ENCODE measurements at places on chromosomes 2 and 18.
A peak's percentile ranks its signal among the peaks of the same experiment; 100 is the strongest.

DNA sequence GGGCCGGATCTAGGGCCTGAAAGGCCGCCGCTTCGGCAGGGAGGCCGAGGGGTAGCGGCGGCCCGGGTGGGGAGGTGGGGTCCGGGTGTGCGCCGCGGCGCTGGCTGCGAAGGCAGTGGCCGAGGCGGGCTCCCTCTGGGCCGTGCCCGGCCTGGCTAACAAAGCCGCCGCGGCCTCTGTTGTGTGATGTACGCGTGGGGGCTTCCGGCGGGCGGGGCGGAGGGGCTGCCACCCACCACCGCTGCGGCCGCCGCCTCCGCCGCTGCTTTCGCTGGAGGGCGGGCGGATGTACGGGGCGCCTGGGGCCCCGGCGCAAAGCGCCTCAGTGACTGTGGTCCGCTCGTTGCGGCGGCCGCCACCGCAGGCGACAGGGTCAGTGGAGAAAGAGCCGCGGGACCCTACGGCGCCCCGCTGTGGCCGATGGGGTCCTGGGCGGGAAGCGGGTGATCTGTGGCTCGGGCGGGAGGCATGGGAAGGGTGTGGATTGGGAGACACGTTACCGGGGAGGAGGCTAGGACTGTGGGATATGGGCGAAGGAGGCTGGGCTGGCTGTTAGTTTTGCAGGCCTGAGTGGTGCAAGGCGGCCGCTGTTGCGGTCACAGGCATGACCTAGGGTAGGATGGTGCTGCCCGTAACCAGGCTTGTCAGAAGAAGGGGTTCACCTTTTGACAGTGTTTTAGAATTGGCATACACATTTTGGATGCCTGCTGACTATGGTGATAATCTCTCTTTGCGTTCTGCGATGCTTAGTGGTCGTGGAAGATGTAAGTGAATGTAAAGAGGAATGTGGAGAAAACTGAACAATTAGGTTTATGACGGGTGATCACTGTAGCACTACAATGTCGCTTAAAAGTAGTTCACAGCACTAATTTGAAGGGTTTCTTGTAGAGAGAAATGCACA is 662 bp downstream of the BZW1 start:
- peak; percentile 63 for DNase-seq

DNA sequence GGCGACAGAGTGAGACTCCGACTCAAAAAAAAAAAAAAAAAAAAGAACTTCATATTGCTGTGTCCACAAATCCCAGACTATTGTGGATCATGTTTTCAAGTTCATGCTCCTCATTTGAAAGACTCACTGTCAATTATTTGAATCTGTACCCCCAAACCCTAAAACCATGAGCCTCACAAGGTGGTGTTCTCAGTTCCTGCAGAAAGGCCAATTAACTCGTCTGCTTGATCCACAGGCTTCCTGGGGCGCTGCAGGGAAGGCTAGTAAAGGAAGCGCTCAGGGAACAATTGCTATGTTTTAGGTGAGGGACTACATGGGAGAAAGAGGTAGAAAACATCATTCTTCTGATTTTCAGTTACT is 396.8 kb upstream of the NETO1 start:
- DNase-seq = no peak

GRCh38 chr2:26455670-26456439 is 22.1 kb downstream of the OTOF start:
- no peak for DNase-seq

GRCh38 chr18:42182728-42183700 is 228.0 kb downstream of the PIK3C3 start:
- peak; percentile 34 for DNase-seq

- no peak for DNase-seq
These were observed 16.2 kb downstream of the FZD7 start for GRCh38 chr2:202049840-202050239.

DNA sequence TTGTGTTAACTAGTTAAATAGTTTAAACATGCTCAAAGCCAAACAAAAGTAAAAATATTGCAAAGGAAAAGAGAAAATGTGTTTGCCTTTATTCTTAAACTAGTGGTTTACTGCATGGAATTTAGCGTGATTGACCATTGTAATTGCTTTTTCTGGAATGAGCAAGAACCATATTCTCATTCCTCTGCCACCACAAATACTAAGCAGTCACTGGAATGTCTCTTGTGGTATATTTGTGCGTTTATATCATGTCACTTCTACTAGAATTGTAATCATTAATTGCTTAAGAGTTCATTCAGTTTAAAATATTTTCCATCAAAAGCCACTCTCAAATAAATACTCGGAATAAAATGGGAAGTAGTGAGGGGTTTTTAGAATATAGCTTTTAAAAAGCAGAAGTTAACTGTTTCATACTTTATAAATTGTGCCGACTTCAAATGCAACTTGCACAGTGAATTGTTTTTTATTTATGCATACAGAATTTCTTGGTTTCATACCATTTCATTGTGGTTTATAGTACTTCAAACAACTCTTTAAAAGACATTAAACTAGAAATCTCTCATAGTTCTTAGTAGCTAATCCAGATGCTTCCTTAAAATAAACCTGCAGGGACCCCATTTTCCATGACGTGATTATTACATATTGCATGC is 288.1 kb downstream of the EPHA4 start:
- DNase-seq = peak; percentile 87

GRCh38 chr2:215264374-215264773 is 47.5 kb upstream of the ATIC start:
- no peak for DNase-seq

DNA sequence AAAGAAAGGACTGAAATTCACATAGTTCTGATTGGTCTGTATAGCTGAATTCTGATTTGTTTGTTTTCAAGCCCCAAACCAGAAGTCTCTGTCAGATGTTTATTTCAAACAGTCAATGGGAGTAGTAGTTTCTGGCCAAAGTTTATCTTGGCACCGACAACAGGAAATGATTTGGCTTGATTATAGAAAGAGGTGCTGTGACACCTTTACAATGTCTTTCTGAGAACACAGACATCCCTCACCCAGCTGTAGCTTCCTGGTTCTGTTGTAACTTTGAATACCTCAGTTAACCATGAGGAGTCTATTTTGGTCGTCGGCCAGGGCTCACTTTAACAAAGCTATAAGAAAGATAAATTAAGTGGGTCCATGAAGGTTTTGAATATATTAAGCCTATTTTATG is 545.0 kb upstream of the ZNF804A start:
- no peak for DNase-seq

GRCh38 chr2:178615969-178616368 is 135.7 kb downstream of the PLEKHA3 start:
- no peak for DNase-seq

DNA sequence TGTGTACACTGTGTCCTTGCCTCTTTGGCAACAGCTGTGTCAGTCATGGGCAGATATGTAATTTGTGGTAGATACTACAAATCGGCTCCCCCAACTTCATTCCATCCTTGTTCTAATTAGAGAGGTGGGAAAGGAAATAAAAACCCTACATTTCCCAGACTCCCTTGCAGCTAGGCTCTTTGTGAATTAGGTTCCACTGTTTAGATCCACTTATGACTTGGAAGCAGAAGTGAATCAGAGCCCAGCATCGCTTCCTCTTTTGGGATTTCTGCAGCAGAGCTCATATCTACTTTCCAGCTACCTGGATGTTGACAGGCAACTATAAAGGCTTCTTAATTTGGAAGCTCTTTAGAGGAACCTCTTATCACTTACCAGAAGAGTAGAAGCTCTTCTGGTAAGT is 34.1 kb upstream of the NARS1 start:
- no peak for DNase-seq

GRCh38 chr2:152693033-152693432 is 24.2 kb downstream of the PRPF40A start:
- DNase-seq = no peak

DNA sequence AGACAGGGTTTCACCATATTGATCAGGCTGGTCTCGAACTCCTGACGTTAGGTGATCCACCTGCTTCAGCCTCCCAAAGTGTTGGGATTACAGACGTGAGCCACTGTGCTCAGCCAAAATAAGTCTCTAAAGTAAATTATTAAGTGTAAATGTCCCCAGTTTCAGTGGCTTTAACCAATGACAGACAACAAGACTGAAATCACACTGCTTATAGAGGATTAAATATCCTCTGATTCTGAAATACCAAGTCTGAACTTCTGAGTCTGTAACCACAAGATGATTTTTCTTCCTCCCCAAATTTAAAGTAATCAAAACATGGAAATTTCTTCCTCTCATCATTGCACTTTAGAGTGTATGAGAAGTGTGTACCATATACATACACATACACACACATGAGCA is 16.5 kb upstream of the ANKRD44 start:
- no peak for DNase-seq

- DNase-seq = no peak
These were observed 116.0 kb downstream of the ZEB2 start for GRCh38 chr2:144403933-144404332.

Data from fibroblast of skin of scalp (primary cell).